ENCODE measurements at places on chromosomes 16 and 17.

DNA sequence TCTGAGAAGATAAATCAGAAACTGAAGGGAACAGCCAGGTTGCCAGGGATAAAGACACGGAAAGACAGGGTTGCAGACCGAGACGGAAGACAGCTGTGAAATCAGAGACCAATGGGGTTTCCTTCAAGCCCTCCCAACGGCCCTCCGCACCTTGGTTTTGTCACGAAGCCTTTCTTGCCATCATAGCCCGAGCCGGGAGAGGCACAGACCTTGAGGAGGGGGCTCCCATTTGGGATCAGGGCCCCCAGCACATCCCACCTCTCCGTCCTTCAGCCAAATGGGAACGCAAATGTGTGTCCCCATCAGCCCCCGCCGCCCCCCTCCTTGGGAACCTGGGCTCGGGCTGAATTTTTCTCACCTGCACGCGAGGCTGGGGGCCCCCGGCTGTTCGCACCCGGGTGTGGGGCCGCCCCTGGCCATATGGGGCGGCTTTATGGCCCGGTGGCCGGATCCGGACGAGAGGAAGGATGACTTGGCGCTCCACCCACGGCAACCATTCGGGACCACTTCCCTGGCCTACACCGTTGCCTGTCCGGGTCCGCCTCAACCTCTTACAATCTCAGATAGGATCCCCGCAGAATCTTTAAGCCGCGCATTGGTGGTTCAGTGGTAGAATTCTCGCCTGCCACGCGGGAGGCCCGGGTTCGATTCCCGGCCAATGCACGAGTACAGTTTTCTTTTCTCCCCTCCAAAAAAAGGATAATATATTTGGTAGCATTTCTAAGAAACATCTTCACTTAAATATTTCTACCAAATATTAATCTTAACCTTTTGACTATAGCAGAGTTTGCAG lies 1.4 kb upstream of the HES7 start:
- peak; percentile 91 for DNase-seq

GRCh38 chr17:42459256-42459800 lies 650 bp downstream of the ATP6V0A1 start:
- DNase-seq = peak; percentile 69

- no peak for DNase-seq
These were observed 178.3 kb downstream of the MRTFB start for GRCh38 chr16:14249291-14250032.

- DNase-seq = no peak
These were observed 3.6 kb upstream of the DUSP14 start for GRCh38 chr17:37485938-37486570.

DNA sequence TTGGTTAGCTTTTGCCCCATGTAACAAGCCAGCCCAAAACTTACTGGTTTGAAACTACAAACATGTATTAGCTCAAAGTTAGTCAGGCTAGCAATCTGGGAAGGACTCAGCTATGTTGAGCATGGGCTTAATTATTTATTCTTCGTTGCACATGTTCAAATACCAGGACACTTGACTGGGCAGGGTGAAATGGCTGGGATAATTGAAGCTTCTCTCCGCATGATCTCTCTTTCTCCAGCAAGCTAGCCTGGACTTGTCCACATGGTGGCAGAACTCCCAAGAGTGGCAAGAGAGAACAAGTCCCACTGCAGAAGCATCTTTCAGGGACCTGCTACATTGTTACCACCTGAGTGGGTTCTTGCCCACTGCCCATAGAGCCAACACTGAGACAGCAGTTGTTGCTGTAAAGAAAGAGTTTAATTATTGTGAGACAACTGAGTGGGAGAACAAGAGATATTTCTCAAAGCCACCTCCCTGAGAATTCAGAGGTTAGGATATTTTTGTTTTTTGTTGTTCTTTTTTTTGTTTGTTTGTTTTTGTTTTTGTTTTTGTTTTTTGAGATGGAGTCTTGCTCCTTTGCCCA lies 16.8 kb upstream of the ATF7IP2 start:
- DNase-seq = no peak

DNA sequence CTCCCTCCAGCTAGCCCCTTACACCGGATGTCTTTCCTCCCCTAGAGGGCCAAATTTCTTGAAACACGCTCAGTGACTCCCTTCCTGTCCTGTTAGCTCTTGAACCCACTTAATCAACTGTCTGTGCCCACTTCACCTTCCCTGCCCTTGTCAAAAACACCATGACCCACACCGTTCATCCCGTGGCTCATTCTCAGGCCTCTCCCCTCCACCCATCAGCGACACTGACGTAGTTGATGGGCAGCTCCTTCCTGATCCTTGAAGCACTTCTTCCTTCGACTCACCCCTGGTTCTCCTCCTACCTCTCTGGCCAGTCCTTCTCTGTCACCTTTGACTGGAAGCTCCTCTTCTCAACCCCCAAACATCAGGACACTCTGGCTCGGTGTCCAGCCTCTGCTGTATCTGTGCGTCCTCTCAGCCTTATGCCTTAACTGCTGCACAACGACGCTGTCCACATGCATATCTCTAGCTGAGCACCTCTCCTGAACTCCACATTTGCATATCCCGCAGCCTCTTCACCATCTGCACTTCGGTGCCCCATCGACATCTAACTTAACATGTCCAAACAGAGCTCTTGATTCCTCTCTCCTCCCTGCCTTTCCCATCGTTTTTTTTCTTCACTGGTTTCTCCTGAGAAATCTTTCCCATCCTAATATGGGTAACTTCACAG lies 39.3 kb upstream of the CCDC182 start:
- no peak for DNase-seq

DNA sequence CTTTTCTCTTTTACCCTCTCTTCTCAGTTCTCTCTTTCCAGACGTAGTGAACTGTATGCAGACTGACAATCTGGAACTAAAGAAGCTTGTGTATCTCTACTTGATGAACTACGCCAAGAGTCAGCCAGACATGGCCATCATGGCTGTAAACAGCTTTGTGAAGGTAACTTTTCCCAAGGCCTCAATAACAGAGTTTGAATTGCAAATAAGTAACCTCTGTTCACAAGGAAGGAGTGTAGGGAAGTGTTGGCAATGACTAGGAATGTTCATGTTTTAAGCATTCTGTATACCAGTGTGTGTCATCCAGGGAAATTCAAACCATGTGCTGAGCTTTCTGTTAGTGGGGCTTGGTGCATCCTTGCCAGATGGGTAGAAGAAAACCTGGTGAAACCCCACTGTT lies 18.6 kb downstream of the AP2B1 start:
- DNase-seq = no peak

GRCh38 chr17:39194089-39194984 lies 3.1 kb downstream of the CACNB1 start:
- peak; percentile 91 for DNase-seq

- DNase-seq = no peak
These were observed 36.9 kb upstream of the C17orf78 start for GRCh38 chr17:37338847-37339246.

DNA sequence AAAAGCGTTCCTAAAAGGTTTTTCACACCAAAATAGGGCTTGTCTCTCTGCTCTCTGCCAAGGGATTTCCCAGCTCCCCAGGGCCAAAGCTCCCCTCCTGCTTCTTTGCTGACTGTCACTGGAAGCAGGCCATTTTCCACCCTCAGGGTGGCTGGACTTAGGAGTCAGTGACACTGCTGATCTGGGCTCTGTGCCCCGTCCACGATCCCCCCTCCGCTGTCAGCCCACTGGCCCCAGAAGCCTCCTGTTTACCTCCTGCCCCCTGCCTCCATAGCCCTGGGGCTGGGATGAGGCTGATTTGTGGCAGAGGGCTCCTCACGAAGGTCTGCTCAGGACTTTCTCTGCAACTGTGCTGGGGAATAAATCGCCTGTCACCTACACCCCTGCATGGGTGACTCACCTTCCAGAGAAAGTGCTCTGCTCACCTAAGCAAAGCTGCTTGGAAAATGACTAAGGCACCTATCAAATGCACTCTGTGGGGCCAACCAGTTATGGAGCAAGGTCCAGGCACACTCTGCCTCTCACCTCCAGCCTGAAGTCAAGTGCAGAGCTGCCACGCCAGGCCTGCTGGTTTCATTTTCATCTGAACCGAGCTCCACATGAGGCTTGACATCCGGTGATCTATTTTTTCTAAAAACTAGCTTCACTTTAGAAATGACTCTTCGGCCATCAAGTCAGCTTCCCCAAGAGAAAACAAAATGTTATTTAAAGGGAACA lies 4.9 kb downstream of the MAP3K14 start:
- peak; percentile 73 for DNase-seq

DNA sequence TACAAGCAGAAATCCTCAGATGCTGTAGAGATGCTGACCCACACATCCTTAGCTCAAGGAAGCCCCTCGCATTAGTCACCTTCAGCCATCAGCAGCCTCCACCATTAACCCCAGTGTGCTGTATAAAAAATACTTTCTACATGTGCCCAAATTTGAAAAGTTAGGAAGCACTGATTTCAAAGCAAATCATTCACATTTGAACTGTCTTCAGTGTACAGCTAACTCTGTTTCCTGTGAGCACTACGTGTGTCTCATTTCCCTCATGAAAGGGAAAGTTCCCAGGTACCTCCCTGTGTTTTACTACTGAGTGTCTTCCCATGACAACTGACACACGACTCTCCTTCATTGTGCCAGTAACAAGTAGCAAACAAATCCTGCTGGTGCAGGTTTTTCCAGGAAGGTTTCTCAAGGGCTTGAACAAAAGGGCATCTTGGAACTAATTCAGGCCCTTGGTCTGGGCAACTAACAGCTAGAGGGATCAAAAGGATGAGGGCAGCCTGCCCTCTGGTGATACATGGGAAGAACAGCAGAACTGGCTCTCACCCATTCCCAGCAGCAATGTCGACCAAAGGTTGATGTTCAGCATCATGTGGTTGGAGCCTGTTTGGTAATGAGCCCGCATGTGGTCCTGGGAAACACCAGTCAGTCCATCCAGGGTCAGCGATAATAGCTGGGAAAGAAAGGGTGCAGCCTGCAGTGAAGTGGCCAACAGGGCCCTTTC lies 4.0 kb downstream of the SLC35B1 start:
- no peak for DNase-seq

GRCh38 chr17:57552114-57552624 lies 192.9 kb downstream of the CCDC182 start:
- DNase-seq = peak; percentile 73

DNA sequence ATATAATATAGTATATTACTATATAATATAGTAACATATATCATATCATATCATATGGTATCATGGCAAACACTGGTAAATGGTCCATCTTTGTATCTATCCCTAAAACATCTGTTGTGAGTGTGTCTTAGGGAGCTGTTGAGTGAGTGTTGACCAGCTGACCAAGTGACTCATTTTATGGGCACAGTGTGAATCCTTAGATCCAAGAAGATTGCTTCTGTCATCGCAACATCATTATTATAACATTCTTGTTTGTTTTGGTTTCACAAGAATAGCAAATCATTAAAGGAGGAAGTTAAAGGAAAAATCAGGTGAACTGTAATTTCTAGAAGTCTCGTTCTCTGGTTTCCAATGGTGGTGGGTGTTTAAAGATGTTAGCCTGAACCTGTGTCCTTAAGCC lies 11.7 kb upstream of the MAF start:
- DNase-seq = no peak

- DNase-seq = no peak
These were observed 32.2 kb downstream of the ARHGAP44 start for GRCh38 chr17:12821376-12821940.

DNA sequence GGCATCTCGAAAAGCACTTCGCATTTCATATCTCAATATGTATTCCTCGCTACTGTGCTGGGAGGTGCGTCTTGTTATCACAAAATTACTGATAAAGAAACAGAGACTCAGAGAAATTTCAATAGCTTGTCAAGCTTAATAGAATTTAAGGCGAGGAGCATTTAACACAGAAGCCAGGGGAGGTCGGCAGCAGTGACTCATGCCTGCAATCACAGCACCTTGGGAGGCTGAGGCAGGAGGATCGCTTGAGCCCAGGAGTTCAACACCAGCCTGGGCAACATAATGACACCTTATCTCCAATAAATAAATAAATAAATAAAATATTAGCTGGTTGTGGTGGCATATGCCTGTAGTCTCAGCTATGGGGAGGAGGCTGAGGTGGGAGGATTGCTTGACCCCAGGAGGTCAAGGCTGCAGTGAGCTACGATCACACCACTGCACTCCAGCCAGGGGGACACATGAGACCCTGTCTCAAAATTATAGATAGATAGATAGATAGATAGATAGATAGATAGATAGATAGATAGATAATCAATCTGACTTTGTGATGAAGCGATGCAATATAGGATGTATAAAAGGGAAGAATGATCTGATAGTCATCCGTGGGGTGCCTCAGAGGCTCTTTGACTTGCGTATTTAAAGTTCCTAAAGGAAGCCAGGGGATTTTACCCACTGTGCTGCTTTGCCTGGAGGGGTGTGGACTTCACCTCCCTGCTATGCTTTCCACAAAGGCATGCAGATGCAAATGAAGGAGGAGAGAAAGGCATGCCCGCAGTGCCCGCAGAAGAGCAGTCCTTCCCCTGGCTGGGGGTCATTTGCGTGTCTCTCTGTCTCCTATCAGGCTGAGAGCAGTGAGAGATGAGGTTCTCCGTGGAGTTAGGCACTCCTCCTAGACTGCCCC lies 15.9 kb upstream of the USP10 start:
- no peak for DNase-seq

DNA sequence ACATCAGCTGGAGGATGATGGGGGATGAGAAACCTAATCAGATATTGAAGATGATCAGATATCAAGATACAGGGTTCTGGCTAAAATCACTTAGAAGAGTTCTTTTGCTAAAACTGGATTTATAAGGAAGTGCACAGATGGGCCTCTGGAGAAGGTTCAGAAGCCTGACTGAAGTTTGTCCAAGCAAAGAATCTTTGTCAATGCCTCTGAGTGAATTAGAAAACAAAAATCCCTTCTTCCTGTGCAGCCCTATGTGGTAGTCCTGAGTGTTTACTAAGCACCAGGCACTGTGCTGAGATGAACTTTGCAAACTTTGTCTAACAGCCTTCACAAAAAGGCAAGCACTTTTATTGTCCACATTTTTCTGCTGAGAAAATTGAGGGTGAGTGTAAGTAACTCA lies 11.4 kb upstream of the CENPV start:
- no peak for DNase-seq

Data from ascending aorta (tissue), 2 donors.